CD4-positive, alpha-beta T cell treated with Interleukin-17A for 1 hour (primary cell): ENCODE measurements at places on chromosomes 1 and 21.

GRCh38 chr1:111847466-111847865 lies 91.8 kb downstream of the DDX20 start:
- no peak for DNase-seq

DNA sequence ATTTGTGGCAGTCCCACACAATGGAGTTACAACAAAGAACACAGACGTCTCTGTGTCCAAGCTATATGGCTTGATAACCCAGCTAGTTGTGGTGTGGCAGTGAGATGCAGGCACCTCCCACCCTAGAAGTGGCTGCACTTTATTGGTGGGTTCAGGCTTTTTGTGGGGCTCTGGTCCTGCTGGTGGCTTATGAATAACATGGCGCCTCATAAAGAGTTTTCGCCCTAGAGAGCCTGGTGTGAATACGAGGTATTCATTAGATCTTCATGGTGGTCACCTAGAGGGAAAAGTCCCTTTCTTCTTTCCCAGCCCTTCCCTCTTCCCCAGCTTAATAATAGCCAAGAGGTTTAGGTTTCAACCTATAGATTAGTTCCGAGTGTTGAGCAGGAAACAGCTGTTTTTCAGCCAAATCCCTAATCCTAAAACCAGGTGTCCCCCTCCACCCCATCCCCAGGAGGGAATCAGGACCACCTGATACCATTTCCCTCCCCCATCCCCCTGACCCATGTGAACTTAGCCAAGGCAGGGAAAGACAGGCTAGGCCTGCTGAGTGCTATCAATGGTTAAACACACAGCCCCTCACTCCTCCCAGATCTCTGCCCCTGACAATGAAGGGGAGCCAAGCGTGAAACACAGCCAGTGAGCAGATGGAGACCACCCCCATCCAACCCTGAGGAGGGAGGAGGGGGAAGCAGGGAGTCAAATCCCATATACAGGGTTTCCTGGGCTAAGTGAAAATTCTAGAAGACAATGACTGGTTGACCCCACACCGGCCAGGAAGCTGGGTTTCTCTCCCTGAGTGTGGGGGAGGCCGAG lies 58.2 kb downstream of the NFASC start:
- no peak for DNase-seq

DNA sequence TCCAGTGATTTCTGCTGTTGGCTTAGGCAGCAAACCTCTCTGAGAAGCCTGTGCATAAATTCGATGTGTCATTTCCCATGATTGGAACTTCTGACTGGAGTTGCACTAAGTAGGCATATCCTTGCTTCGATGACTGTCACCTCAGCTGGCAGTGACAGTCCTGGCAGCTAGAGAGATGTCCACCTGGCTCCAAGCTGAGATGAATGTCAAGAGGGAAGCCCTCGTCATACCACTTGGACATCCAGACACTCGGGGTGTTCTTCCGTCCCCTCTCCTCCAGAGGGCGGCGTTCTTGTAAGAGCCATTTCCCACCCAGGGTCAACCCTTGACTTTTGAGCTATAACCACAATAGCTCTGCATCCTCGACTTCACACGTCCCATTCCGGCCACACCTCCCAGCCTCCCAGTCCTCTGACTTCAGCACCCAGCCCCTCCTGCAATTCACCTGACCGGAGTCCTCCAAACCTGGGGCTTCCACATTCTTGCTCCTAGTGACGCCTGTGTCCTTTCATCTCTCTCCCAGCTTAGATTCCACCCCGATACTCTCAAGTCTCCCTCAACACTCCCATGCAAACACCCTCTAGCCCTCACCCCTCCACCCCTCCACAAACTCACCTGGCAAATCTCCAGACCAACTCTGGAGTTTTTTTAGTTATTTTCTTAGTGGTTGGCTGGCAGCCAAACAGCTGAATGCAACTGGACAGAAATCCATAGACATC lies 17.3 kb downstream of the CA6 start:
- DNase-seq, result peak; percentile 46

DNA sequence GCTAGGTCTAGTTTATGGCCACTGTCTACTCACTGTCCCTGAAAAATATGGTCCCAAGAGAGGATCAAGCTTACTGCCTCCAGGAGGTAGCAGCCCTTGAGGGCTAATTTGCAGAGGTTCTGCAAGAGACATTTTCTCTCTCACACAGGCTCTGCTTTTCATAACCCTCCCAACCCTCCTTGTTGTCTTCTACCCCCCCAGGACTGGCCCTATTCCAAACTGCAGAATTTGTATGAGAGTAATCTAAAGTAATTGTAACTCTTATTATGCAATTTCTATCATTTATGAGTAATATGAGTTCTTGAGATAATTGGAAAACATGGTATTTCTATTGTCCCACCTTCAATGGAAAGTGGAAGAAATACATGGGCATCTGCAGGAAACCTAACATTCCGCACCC lies 70.4 kb upstream of the CD55 start:
- DNase-seq, result no peak

GRCh38 chr1:84430546-84430945 lies 32.3 kb downstream of the DNASE2B start:
- no peak for DNase-seq
